D721Med (cell line): ENCODE measurements at places on chromosomes 13 and 19.

DNA sequence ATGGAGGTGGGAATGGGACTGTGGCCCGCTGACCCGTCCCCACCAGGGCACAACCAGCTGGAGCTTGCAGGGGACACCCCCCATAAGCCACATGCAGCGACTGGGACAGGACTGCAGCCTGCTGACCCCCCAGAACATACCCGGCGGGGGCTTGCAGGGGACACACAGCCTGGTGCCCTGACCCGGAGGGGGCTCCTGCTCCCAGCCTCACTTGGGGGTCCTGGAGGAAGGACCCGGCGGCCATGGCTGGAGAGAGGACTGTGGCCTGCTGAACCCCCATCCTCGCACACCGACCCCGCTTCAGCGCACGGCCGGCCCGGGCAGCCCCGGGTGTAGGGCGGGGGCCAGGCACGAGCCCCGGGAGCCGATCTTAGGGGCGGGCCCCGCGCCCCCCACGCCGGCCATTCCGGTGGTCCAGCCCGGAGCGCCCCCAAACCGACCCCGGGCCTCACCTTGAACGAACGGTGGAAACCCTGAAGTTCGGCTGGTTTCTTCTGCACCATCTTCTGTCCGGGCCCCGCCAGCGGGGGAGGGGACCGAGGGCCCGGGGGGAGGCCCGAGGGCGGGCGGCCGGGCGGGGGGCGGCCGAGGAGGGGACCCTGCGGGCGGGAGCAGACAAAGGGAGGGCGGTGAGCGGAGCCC is 574 bp downstream of the MKNK2 start:
- DNase-seq: no peak

GRCh38 chr13:103898481-103898880 is 832.3 kb upstream of the SLC10A2 start:
- no peak for DNase-seq

GRCh38 chr13:88434953-88435352 is 763.8 kb downstream of the SLITRK5 start:
- DNase-seq: no peak

- no peak for DNase-seq
Measured at GRCh38 chr13:33345842-33346241, 60.3 kb upstream of the STARD13 start.

DNA sequence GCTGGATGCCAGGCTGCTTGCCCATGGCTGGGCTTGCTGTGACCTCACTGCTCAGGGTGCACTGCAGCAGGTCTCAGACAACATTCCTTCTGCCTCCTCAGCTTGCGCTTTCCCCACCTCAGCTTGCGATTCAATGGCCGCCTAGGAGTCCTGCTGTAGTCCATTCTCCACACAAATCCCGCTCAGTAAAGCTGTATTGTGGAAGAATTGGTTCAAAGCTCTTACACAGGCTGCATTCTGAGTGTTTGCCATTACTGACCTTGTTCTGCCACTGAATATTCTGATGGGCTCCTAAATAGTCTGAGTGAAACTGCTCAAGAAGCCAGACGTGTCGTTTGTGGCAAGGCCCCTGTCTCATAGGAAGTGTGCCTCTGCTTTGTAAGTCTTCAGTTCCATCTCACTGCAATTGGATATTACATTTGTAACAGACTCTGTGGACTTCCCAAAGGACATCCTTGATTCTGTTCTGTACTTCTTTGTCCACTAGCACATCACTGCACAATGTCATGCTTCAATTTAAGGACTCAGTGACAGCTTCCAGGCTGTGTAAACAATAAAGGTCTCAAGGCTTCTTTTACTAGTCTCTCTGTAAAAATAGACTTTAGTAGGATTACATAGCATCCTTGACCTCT is 49.8 kb downstream of the KATNAL1 start:
- DNase-seq: no peak

- DNase-seq: no peak
Measured at GRCh38 chr13:65063753-65064152, 2166.4 kb downstream of the PCDH9 start.

- no peak for DNase-seq
Measured at GRCh38 chr19:40336601-40336900, 11.6 kb downstream of the C19orf47 start.

- DNase-seq: no peak
Measured at GRCh38 chr13:84528408-84529070, 646.3 kb upstream of the SLITRK1 start.

GRCh38 chr19:41352609-41353465 is 885 bp downstream of the TGFB1 start:
- no peak for DNase-seq

- no peak for DNase-seq
Measured at GRCh38 chr13:94558716-94559115, 37.2 kb downstream of the TGDS start.

- DNase-seq: no peak
Measured at GRCh38 chr13:107277911-107278310, 710.0 kb upstream of the ARGLU1 start.

GRCh38 chr13:43136920-43137575 is 113.7 kb downstream of the DNAJC15 start:
- DNase-seq: no peak

DNA sequence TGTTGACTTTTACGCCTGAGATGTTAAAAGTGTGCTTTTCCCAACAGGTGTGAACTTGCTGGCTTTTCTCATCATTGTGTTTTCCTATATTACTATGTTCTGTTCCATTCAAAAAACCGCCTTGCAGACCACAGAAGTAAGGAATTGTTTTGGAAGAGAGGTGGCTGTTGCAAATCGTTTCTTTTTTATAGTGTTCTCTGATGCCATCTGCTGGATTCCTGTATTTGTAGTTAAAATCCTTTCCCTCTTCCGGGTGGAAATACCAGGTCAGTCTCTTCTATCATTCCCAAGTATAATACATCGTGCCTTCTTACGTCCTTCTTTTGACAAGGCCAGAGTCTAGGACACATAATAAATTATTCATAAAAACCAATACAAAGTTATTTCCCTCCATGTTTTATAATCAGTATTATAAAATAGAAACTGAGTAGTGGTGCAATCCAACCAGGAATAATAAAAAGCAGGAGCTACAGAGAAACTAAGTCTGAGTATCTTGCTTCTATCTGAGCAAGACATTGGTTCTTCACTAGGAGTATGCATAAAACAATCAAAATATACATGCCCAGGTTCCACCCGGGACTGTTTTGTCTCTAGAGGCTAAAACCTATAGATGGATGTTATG is 57.9 kb downstream of the RXFP2 start:
- no peak for DNase-seq

- DNase-seq: no peak
Measured at GRCh38 chr13:39036212-39036611, 1.7 kb downstream of the PROSER1 start.

DNA sequence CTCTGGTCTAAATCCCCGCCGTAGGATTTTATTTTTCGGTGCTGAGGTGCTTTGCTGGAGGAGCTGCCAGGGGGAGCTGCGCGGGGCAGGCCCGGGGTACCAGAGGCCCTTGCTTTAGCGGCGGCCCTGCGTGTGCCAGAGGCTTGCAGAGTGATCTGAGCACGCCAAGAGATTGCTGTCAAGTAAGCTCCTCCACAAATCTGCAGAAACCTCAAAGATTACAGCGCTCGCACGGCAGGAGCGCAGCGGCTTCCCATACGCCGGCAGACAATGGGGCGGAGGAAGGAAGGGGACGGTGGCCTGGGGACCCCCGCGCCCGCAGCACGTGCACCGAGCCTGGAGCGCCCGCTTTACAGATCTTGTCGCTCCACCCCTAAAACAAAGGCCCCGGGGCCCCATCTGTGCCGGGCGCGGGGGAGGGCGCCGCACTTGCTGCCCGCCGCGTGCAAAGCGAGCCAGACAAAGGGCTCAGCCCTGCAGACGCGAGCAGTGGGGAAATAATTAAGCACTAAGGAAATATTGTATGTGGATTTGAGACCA is 9.1 kb upstream of the C19orf12 start:
- no peak for DNase-seq

GRCh38 chr13:27789495-27790303 is 2.6 kb upstream of the GSX1 start:
- no peak for DNase-seq

DNA sequence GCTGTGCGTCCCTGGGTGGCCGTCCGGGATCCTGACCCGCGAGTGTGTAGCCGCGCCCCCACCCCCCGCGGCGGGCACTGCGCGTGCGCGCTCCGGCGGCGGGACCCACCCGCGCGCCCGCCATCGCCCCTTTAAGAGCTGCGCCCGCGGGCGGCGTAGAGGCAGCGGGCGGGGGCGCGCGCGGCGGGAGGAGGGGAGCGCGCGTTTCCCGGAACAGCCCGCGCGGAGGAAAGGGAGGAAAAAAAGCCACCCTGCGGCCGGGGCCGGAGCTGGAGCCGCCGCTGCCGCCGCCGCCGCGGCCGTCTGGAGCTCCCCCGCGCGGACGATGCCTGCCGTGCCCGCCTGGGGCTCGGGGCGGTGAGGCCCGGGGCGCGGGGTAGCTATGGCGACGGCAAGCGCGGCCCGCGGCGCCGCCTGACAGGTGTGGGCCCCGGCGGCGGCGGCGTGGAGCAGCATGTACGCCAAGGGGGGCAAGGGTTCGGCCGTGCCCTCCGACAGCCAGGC is at the start of gene SSBP4:
TSS of gene SSBP4 (plus strand) at position 204 of the 504 bp plus-strand sequence. CDS start at position 455, 251 bp downstream.
- peak; percentile 80 for DNase-seq

DNA sequence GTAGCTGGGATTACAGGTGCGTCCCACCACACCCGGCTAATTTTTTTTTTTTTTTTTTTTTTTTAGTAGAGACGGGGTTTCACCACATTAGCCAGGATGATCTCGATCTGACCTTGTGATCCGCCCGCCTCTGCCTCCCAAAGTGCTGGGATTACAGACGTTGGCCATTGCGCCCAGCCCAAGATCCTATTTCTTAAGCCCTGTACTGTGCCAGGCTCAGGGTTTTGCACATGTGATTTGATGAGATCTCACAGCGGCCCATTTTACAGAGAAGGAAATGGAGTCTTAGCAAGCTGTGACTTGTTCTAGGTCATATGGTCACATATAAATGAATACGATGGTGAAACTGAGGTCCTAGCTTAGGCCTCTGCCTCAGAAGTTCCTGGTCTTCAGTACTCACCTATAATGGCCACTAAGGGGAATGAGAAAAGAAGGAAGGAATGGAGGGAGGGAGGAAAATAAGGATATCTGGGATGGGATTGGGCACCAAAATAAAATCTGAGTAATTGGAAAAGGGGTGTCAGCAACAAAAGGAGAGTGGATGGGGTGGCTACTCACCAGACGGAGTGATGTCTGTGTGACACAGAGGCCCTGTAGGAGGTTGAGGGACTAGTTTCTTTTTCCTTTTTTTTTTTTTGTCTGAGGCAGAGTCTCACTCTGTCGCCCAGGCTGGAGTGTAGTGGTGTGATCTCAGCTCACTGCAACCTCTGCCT is 1.3 kb downstream of the OSCAR start:
- DNase-seq: no peak

DNA sequence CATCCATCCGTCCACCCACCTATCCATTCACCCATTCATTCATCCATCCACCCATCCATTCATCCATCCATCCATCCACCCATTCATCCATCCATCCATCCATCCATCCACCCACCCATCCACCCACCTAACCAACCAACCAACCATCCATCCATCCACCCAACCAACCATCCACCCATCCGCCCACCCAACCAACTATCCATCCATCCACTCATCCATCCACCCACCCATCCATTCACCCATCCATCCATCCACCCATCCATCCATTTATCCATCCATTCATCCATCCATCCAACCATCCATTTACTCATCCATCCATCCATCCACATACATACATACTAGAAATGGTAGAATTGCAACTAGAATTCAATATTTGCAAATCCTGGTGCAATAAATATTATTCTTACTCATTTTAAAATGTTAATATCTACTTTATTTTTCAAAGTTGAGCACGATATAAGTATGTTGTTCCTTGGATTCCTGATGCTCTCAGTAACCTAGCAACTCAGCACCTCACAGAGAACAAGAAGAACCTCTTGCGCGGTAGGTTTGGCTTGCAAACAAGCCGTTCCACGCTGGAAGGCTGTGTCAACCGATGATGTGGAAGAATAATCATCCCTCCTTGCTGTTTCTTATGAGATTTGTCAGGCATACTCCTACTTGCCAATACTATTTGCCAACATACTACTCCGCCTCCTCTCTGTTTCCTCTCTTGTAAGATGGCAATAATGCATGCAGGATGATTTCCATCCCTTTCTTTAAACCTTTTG is 111.7 kb downstream of the GNG7 start:
- no peak for DNase-seq
